Urothelium cell line (cell line): ENCODE measurements at places on chromosomes 5 and 9.

- DNase-seq, result peak; percentile 74
Observed at GRCh38 chr5:5497152-5497788, 74.8 kb downstream of the ICE1 start.

DNA sequence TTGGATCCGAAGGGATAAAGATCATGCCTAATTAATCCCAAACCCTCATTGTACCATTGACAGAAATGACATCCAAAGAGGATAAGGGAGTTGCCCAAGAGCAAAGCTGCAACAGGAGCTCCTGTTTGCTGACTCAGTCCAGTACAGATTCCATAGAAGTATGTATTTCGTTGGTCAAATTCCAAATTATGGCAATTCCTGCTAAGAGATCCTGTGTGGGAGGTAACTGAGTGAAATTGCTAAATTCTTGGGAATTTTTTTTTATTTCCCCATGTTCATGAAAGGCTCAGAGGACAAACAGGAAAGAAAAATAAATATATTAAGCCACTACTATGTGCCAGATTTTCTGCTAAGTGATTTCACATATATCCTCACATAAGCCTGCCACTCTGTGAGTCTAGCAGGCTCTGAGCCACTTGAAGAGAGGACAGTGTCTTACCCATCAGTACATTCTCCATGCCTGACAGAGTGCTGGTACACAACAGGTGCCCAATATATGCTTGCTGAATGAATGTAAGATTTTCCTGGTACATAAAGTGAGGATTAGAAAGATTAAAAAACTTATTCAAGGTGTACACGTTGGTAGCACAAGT is 132.7 kb downstream of the GLIS3 start:
- no peak for DNase-seq

GRCh38 chr9:86407022-86407421 is 52.8 kb upstream of the TUT7 start:
- peak; percentile 53 for DNase-seq

DNA sequence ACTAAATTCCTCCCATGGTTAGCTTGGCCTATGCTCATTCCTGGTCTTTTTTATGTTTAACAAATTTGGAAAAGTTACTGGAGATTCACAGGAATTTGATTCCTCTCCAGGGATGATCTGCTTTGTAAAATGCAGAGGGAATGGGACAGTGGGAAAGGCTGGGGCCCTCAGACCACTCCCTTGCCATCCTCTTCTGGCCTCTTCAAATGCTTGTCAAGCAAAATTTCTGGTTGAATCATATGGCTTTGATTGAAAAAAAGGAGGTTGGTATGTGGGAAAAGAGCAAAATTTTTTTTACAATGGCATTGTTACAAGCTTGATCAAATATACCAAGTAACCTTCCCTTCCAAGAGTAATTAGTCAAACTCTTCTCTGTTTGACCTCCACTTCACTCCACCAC is 225.1 kb downstream of the PIK3R1 start:
- no peak for DNase-seq

- DNase-seq, result no peak
Observed at GRCh38 chr9:104864675-104865104, 63.3 kb downstream of the ABCA1 start.

DNA sequence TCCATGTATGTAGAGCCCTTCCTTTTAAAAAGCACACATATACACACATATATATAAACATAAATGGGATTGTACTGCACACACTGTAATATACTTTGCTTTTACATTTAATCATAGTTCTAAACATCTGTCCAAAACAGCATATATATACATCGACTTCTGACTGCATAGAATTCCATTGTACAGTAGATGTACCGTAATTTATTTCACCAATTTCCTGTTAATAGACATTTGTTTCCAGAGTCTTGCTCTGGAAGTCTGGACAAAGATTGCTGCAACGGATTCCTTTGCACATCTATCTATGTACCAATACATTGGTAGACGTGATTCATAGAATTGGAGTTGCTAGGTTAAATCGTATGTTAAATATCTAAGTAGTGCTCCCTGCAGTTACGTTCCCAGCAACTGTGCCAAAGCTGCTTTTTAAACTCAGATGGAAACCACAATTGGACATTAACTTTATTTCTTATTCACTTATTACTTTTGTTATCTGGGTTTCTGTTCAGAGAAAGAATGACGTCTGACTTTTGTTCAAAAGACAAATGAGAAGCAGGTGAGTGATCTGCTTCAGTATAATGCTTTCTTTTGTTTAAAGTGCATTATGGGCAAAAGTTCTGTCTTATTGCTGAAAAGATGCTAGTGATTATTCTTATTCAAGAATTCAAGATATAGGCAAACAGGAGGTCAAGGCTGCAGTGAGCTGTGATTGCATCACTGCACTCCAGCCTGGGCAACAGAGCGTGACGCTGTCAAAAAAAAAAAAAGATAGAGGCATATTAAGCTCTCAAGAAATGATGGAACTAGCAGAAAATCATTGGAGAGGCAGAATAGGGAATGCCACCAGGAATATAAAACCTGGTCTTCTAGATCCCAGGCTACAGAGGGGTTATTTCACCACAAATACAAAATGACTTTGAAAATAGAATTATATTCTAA is 138.2 kb downstream of the FGF1 start:
- no peak for DNase-seq

GRCh38 chr5:168694289-168694688 is 115.1 kb upstream of the PANK3 start:
- DNase-seq, result no peak

- no peak for DNase-seq
Observed at GRCh38 chr9:127278372-127278771, 13.8 kb downstream of the GARNL3 start.

DNA sequence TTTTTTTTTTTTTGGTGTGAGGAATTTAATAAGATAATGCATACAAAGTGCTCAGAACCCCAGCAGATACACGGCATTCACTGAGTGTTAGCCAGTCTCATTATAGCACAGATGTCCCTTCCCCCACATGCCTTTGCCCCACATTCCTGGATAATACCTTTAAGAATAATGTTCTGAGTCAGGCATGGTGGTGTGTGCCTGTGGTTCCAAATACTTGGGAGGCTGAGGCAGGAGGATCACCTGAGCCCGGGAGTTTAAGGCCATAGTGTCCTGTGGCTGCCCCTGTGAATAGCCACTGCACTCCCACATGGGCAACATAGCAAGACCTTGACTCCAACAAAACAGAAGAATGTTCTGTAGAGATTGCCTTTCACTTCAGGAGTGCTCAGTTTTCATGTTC is 24.2 kb upstream of the ANKRD18A start:
- DNase-seq, result no peak

DNA sequence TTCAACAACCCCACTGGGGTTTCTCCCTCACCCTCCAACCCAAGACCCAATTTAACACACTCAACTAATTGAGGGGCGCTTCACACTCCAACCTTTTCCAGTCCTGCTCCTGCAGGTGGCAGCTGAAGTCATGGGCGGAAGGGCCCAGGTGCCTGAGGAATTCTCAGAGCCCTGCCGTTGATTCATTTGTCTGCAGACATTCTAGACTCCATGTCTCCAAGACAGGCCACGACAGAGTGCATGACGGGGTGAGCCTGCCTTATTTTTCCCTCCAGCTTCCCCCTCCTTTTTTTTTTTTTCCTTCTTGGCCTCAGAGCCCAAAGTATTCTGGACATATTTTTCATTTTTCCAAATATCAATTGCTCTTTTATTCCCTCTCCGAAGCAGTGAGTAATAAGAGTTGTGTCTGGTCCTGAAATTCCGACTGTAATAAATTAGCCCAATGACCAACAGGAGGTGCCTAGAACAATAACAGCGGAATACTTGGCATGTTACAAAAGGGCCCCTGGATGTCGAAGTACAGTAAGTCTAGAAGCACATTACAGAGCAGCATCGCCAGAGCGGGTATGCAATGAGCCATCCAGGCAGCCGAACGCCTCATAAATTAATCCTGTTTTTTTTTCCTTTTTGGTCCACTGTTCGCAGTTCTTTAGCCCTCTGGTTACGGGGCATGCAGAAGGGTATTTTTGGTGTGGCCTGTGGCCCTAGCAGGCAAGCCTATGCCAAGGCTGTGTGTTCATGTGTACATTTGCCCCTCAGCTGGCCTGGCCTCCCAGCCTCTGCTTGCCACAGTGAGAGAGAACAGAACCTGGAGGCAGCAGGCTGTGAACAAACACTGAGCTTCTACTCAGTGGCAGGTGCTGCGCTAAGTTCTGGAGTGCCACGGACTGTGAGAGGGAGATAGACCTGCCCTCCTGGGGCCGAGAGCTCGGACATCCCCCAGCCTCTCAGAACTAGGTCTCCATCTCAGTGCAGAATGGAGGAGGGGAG is 8.6 kb upstream of the SMIM23 start:
- no peak for DNase-seq

DNA sequence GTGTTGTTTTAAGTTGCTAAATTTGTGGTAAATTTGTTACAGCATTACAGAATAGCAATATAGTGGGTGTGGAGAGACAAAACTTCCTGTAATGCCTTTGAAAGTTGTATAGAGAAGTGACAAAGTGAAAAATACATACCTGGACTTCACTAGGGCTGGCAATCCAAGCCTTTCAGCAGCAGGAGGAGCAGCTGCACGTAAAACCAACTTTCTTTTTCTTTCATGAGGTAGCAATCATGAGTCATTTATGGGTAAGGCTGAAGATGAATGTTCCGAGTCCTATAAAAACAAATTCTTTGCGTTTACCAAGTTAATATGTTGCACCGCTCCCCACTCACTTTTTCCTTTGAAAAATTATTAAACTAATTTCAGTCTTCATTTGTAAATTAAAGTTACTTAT is 1138.2 kb downstream of the TAF11L14 start:
- peak; percentile 54 for DNase-seq

DNA sequence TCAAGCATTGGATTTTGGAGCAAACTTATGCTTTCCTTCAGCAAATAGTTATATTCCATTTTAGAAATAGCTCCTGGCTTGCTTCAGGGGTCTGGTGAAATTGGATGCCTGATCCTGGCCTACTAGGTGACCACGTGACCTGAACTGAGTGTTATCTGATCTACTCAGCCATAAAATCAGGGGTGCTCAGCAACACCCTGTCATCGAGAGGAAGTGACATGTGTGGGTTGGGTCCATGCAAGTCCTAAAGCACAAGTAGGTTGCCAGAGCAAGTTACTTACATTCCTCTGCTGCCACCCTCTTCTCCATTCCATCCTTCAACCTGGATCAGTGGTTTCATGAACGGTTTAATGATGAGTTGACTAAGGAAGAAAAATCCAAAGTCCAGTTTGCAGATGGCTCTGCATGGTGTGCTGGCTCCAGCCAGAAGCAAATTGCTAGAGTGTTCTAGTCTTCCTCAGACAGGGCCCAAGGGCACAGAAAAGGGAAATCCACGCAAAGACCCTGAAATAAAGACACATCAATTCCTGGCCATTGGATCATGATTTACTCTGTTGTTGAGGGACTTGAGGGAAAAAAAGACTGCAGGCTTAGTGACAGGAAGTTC is 2.8 kb upstream of the FAM193B start:
- no peak for DNase-seq

GRCh38 chr5:111681414-111682120 is 75.4 kb downstream of the NREP start:
- no peak for DNase-seq

DNA sequence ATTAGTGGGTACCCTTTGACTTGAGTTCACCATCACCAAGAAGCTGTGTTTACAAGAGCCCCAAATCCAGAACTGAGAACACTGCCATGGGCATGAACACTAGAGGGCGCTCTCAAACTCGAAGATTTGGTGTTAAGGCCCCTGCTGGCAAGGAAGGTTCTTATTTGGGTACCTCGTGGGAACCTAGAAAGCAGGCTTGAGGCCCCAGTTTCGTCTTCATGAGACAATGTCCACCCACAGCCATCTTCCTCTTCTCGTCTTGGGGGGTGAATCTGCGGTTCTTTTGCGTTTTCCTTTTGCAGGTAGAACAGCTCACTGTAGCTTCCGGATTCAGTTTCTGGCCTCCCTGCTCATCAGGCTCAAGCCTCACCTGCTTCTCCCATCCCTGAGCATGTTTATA is 184.0 kb downstream of the SEMA5A start:
- peak; percentile 53 for DNase-seq

GRCh38 chr5:132471944-132472343 is 18.6 kb downstream of the IRF1 start:
- DNase-seq, result no peak

- DNase-seq, result peak; percentile 86
Observed at GRCh38 chr5:139660923-139661814, 13.0 kb downstream of the CXXC5 start.

- DNase-seq, result peak; percentile 30
Observed at GRCh38 chr5:35745193-35745592, 111.5 kb upstream of the IL7R start.

GRCh38 chr5:8908055-8908683 is 637.7 kb downstream of the SEMA5A start:
- DNase-seq, result peak; percentile 67

- no peak for DNase-seq
Observed at GRCh38 chr5:134543820-134544614, 18.5 kb downstream of the JADE2 start.

DNA sequence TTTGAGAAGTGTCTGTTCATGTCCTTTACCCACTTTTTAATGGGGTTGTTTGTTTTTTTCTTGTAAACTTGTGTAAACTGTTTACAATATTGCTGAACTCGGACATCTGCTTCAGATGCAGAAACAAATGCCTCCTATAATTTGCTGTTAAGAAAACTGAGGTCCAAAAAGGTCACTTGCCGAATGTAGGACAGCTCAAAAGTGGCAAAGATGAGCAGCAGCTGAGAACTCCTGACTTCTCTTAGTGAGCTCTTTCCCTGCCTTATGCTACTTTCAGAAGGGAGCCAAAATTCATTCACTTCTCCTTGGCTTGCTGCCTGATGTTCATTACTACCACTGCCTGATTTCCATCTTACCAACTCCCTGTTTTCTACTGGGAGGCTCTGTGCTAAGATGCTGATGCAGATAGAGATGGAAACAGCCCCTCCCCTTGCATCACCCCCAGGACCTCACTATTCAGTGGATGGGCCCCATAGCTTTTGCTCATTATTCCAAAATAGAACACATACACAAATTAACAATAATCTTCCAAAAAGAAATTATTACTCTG is 60.1 kb downstream of the SEMA6A start:
- DNase-seq, result no peak

DNA sequence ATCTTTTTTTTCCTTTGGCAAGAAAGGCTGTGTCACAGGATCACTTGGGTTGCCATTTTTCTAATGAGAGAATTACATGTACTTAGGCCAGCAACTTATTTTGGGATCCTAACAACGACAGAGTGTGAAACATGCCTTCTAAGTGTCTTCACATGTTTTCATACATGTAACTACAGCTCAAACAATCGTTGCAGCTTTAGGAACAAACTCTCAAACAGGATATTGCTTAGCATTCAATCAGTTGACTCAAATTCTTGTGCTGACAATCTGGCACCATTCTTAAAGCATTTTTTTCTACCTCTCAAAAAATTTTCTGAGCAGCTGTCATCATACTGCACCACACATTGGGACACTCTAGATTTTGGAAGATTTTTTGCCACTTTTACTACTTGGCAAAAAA is 435.5 kb downstream of the HINT1 start:
- no peak for DNase-seq

DNA sequence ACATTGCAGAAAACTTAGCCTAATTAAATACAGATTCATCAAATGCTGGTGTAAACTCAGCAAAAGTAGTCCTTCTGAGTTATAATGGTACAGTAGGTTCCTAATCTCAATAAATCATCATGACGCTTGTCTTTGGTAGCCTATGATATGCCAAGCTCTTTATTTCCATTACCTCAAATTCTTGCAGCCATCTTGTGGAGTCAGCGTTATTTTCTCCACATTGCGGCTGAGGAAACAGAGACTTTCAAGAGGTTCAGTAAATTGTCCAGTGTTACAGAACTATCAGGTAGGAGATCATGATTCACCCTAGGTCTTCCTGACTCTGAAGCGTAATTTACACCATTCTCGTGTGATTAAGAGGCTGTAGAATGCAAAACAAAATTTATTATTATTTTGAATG is 237.2 kb downstream of the PCSK5 start:
- no peak for DNase-seq
